ENCODE measurements at places on chromosomes 5 and 9.

GRCh38 chr9:72471096-72471495, 50.3 kb upstream of the TMC1 start:
- DNase-seq = no peak

DNA sequence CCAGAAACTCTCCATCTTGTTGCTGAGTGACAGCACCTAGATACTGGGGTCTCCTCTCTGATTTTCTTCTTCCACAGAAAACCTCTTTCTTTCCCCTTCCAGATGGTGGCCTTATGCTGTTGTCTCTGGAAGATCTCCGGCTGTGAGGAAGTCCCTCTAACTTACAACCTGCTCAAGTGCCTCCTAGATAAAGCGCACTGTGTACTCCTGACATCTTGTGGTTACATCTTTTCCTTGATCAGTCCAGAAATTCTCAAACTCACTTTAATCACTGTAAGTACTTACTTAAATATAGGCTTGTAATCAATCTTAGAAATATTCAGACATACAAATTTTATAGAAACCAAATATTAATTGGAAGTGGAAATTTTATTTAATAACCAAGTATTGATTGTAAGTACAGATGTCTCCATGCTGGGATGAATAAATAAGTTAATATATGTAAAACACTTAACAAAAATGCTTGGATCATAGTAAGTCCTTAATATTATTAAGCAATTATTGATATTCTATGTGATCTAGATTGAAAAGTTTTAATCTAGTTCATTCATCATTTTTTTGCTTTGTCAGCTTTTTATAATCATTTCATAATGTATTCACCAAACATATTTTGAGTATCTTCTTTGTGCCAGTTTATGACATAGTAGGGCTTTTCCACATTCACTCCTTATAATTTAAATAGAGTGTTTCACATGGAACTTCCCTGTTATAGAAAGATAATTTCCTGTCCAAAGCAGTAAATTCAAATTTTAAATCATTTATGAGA, 1381.4 kb upstream of the CDH6 start:
- DNase-seq = no peak

GRCh38 chr9:126788634-126789349, 16.0 kb upstream of the ZBTB43 start:
- peak; percentile 58 for DNase-seq

DNA sequence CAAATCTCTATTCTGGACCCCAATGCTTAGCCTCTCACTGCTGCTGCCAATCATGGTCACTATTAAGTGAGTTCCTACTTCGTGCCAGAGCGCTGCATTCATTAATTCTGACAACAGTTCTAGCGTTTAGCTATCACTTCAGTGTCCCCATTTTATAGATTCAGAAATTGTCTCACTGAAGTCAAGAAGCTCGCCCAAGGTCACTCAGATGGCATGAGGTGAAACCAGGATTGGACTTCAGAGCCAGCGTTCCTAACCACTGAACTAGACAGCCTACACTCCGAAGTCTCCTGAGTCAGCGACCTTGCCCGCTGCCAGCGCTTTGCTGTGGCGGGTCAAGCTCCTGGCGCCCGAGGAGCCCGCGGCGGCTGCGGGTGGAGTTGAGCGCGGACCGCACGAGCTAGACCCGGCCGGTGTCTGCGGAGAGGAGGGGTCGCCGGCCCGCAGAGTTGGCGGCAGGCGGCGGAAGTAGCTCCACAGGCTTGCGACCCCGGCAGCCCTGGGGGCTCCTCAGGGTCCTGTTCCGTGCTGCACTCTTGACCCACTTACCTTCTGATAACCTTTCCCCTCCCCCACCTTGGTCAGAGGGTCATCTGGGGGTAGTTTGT, 2.1 kb upstream of the GABRB2 start:
- DNase-seq = peak; percentile 50

DNA sequence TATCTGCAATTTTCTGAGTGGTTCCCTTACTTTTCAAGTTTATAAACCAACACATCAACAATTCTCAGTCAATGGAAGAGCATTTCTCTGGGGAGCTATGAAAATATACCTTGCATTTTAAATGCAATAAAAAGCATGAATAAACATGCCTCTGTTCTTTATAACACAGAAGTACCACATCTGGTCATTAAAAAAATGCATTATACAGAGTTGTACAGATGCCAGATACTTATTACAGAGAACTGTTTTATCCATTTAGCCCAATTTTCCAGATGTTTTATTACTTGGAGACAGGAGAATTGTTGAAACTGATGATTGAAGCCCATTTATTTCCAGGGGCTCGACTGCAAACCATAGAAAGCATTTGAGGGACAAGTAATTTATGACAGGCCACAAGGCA, 19.2 kb upstream of the HEXB start:
- no peak for DNase-seq

DNA sequence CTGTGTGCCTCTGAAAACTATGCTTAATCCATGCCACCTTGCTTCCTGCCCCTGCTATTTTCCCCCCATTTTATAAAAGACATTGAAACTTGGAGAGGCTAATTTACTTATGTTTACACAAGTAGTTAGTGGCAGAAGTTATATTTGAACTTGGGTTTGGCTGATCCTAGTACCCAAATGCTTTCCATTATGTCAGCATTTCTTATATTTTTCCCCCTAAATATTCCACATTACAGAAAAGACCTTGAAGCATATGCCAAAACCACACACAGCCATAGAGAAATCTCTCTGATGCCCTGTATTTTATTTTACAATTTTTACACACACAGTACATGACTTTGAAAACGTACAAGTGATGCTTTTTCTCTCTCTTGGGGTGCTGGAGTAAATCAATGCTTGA, 11.2 kb downstream of the C1QTNF2 start:
- no peak for DNase-seq
